ENCODE measurements at places on chromosomes 16 and 17.

GRCh38 chr17:67452681-67453554, 75.8 kb downstream of the PITPNC1 start:
- no peak for DNase-seq

DNA sequence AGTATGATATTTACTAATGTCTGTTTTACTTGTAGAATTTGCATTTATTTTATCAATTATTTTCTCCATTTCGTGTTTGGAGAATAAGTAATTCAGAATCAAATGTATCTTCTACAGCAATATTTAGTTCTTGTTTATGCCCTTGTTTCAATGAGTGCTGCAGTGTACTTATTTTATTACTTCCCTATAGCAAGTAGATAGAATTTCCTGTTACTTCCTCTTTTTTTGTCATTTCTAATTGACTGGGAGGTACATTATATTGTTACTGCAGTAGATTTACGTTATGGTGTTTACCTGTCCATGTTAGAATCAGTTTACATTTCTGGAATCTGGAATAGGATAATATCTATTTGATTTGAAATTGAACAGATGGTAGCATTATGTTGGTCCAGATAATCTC, 71.2 kb downstream of the OMG start:
- DNase-seq: no peak

DNA sequence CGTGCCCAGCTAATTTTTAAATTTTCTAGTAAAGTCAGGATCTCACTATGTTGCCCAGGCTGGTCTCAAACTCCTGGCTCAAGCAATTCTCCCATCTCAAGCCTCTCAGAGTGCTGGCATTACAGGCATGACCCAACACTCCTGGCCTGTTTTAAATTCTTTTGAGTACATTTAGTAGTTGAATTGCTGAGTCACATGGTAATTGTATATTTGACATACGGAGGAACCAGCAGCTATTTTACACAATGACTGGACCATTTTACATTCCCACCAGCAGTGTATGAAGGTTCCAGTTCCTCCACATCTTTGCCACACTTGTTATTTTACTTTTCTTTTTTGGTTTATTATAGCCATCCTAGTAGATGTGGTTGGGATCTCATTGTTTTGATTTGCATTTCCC, 43.6 kb downstream of the RHOT1 start:
- DNase-seq: no peak

GRCh38 chr17:6430769-6431168, 4.2 kb downstream of the AIPL1 start:
- no peak for DNase-seq

- no peak for DNase-seq
These were observed 3.7 kb downstream of the ACLY start for GRCh38 chr17:41915020-41915419.

DNA sequence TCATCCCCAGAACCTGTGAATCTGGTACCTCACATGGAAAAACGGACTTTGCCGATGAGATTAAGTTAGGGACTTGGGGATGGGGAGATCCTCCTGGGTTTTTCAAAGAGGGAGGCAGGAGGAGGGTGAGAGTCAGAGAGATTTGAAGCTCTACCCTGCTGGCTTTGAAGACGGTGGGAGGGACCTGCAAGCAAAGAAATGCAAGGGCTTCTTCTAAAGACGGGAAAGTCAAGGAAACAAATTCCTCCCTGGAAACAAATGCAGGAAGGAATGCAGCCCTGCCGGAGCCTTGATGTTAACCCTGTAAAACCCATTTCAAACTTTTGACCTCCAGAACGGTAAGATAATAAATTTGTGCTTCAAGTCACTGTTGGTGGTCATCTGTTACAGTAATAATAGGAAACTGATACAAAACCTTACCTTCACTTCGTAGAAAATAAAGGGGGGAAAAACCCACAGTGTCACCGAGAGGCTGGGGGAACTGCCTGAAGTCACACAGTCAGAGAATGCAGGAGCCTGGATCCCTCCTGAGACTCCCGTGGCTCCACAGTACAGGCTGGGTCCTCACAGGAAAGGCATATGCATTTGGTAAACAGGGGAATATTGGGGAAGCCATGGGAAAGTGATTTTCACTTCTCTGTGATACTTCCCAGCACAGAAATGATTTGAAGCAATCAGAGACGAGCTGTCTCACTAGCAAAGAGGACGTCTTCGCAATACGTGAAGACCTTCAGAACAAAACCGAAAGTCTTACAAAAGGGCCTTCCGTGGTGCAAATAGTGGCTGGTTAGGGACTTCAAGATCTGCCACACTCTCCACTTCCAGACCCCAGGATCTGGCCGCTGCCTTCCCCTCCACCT, 58.9 kb upstream of the CLEC3A start:
- DNase-seq: no peak

GRCh38 chr17:56583772-56584171, 9.7 kb upstream of the NOG start:
- no peak for DNase-seq

DNA sequence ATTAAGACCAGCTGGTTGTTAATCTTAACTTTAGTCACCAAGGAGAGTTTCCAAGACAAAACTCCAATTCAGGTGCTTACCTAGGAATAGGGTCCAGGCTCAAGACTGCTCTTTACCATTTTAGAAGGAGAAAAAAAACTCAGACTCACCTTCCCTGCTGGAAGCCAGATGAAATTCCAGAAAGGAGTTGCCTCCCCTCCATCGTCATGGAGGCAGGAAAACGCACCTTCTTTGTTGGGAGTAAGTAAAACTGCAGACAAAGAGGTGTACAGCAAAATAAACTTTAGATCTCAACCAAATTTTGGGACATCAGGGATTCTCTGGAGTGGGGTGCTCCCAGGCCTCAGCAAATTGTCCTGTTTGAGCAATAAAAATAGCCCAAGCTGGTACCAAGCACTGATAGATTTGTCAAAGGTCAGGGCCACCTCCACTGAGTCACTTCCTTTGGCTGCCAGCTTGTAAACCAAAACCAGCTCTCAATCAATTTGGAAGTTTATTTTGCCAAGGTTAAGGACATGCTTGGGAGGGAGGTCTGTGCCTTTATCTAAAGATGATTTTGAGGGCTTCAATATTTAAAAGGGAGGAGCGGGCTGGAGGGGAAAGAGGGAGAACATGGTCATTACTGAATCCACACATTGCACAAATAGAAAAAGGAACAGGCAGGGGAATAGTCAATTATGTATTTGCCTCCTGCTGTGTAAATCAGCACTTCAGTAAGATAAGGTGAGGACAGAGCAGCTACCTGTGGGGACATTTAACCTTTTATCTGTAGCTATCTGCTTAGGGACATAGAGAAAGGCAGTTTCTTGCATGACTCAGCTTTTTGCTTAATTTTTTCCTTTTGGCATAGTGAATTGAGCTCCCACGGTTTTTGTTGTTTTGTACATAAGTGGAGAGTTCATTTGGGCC, 1.5 kb upstream of the ALDH3A2 start:
- DNase-seq: no peak

- DNase-seq: no peak
These were observed 12.3 kb upstream of the SEPHS2 start for GRCh38 chr16:30457743-30458560.

- DNase-seq: no peak
These were observed 62.0 kb upstream of the MARCHF10 start for GRCh38 chr17:62870030-62870541.

DNA sequence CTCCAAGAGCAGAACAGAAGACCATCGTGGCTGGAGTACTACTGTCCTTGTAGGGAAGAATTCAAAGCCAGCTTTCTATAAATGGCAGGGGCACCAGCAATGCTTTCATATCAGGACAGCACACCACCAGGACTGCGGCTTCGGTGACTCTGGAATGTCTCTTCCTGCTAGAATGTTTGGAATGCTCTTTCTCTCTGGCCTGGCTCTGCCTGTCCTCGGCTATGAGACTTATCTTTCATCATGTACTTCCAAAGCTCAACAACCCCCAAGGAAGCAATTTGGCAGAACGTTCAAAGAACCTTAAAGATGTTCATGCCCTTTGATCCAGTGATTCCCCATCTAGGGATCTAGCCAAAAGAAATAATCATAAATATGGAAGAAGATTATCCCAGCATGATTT, 52.7 kb upstream of the NOG start:
- DNase-seq: no peak

Measured in vagina (tissue), 2 donors.